A549 treated with Hydrocortisone at 1 μM for 4 hours (cell line): ENCODE measurements at places on chromosomes 4 and X. TPM values are rescaled to one million over a fixed set of nuclear protein-coding genes. Genes with fewer than 3 reads are reported as not detected.

Gene MAGEE1
- total RNA-seq: 3.0 to 5.2 TPM (median 4.0 TPM) in 5 replicates

Gene ZXDA
- total RNA-seq: 1.3 to 2.0 TPM (median 1.7 TPM) in 5 replicates

Gene GPR34
- total RNA-seq: 0.09 to 0.11 TPM (median 0.09 TPM) in 3 of 5 replicates, not detected in the others

Gene MAMLD1
- total RNA-seq: 5.9 to 7.0 TPM (median 6.4 TPM) in 5 replicates

Gene IRS4
- total RNA-seq: 0.03 to 0.05 TPM in 2 of 5 replicates, not detected in the others

Gene PNMA6A
- 3.9 to 5.1 TPM (median 4.4 TPM) in 5 replicates for total RNA-seq

Gene GABRG1
- total RNA-seq: not detected in 5 replicates

Gene CPE
- 1.4 to 1.9 TPM (median 1.7 TPM) in 5 replicates for total RNA-seq

Gene ZDHHC15
- not detected in 5 replicates for total RNA-seq

Gene HS6ST2
- total RNA-seq: 0.05 to 0.17 TPM (median 0.12 TPM) in 5 replicates

Gene MAGEC3
- not detected in 5 replicates for total RNA-seq

Gene AMTN
- total RNA-seq: not detected in 5 replicates

Gene SSX3
- not detected in 5 replicates for total RNA-seq

Gene GPR50
- 0.13 to 0.32 TPM (median 0.24 TPM) in 5 replicates for total RNA-seq

Gene MAGEE2
- not detected in 5 replicates for total RNA-seq

Gene CXCL13
- not detected in 5 replicates for total RNA-seq

Gene STATH
- not detected in 5 replicates for total RNA-seq

Gene FGF13
- 0.07 to 0.08 TPM in 2 of 5 replicates, not detected in the others for total RNA-seq

Gene TMEM154
- 0.02 to 0.29 TPM (median 0.14 TPM) in 5 replicates for total RNA-seq

Gene TMPRSS11D
- total RNA-seq: not detected in 5 replicates

Gene RBM46
- not detected in 5 replicates for total RNA-seq

Gene FAT1
- total RNA-seq: 130 to 217 TPM (median 151 TPM) in 5 replicates

Gene MAOB
- total RNA-seq: 0.14 to 0.21 TPM (median 0.14 TPM) in 5 replicates

Gene MAOA
- 0.73 to 1.4 TPM (median 0.86 TPM) in 5 replicates for total RNA-seq

Gene CXCL1
- 6.0 to 7.6 TPM (median 6.6 TPM) in 5 replicates for total RNA-seq

Gene ADGRL3
- 0.02 to 0.07 TPM (median 0.03 TPM) in 4 of 5 replicates, not detected in the other for total RNA-seq

Gene COX7B2
- total RNA-seq: not detected in 5 replicates

Gene HPGD
- total RNA-seq: 71.1 to 89.7 TPM (median 80.0 TPM) in 5 replicates
